HL-60 (cell line): ENCODE measurements at places on chromosomes 2 and 18.

DNA sequence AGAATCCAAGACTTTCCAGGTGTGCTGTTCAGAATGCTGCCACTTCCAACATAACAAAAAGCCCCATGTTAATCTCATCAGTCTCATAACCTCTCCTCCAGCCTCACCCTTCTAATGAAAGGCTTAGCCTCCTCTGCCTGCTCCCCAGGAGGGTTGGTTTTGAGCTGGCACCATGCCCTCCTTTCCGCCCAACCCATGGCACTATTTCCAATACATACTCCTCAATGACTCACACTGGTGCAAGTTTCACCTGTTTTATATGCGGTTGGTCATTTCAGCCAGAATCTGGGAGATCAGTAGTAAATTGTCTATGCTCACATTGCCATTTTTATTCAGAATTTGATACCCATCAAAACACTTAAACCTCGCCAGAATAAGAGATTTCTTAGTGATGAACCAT, 157.6 kb upstream of the NRP2 start:
- DNase-seq = no peak

DNA sequence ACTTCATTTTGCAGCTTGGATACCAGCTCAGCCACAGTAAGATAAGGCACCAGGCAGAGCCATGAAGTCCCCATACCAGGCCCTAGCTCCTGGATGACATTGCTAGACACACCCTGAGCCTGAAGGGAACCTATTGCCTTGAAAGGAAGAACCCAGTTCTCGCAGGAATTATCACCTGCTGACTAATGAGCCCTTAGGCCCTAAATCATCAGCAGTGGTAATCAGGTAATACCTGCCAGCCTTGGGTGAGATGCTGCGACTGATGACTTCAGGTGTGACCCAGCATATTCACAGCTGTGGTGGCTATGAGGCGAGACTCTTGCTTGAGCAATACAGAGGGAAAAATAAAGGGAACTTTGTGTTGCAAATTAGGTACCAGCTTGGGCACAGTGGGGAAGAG, 24.9 kb downstream of the CLK1 start:
- no peak for DNase-seq

- no peak for DNase-seq
These were observed 94.9 kb upstream of the PAPOLG start for GRCh38 chr2:60661073-60661738.

GRCh38 chr2:3628800-3629199, 29.2 kb upstream of the ALLC start:
- peak; percentile 21 for DNase-seq

- DNase-seq = no peak
These were observed 46.6 kb upstream of the CTLA4 start for GRCh38 chr2:203820969-203821368.

GRCh38 chr18:38494065-38494464, 928.5 kb upstream of the CELF4 start:
- DNase-seq = no peak

- peak; percentile 45 for DNase-seq
These were observed 284.5 kb downstream of the PRKCE start for GRCh38 chr2:45935791-45936622.
